NCI-H1436 treated with DMSO at 0.1 percent for 48 hours (cell line): ENCODE measurements at places on chromosomes 2 and 18.

DNA sequence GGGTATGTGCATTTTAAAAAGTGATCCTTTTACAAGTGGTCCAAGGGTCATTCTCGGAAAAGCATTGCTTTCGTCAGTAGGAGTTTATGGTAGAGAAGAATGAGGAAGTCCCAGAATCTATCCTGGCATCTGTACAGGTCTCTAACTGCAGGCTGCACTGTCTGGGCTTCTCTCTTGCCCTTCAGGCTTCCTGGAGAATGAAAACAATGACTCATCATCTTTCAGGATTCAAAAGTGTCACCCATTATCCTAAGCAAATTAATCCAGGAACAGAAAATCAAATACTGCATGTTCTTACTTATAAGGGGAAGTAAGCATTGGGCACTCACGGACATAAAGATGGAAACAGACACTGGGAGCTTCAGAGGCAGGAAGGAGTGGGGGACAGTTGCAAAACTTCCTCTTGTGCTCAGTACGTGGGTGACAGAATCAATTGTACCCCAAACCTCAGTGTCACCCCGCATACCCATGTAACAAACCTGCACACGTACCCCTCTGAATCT is 60.2 kb upstream of the TXNDC2 start:
- DNase-seq: no peak

- DNase-seq: no peak
These were observed 106.0 kb upstream of the TAF1B start for GRCh38 chr2:9737053-9737875.

DNA sequence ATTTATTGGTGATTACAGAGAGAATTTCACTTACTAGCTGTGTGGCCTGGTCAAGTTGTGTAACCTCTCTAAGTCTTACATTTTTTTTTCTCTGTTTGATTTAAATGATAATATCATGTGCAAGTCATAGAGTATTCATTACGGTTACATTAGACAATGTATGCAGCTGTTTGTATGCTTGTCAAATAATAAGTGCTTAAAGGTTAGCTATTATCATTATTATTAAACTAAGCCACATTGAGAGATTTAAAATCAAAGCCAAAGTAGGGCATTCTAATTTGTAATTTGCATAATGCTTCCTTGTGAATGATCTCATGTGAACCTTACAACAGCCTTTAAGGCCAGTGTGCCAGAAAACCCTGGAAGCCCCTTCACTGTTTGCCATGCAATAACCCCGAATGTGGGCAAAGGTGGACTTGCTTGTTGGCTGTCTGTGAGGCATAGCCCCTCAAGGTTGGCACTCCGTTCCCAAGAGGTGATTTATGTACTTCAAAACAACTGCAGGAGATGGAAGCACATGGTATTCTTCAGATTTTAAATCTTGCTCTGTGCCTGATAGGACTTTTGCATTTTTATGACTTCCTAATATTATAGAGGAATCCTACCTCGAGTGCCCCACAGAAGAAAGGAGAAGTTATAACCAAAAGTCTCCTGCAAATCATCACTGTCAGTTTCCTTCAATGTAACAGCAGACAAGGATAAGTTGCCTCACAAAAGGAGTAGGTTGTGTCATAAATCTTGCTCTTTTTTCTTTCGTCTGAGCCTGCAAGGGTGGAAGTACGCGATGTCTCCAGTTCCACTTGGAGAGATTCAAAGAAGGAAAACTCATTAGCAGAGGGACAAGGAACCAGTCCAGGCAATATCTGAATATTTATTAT is 272.0 kb downstream of the TGIF1 start:
- DNase-seq: no peak

DNA sequence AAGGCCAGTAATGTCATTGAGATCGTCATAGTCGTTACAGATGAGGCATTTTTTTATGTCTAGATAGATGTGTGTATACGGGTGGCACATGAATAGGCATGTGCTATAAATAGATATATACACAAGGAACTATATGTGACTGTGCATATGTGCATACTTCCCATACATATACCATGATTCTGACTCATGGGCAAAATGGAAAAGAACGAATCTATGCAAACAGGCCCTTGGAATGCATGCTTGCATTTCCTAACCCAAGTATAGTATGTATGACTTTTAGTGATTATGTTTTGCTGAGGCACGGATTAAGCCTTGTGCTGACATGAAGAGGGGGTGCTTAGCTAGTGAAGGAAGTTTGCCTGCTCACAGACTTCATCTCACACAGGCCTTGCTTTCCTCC is 111.7 kb downstream of the BCL11A start:
- DNase-seq: no peak

DNA sequence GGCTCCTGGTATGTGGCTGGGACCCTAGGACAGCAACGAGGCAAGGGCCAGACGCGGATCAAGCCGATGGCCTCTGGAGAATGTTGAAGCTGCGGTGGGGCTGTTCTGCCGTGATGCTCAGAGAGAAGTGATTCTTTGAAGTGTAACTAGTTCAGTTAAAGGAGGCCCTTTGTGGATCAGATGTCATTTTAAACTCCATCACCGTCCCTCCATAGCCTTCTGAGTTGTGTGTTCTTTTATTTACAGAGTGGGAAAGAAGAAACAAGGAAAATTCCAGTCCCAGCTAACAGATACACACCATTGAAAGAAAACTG is 403 bp downstream of the PNO1 start:
- no peak for DNase-seq

DNA sequence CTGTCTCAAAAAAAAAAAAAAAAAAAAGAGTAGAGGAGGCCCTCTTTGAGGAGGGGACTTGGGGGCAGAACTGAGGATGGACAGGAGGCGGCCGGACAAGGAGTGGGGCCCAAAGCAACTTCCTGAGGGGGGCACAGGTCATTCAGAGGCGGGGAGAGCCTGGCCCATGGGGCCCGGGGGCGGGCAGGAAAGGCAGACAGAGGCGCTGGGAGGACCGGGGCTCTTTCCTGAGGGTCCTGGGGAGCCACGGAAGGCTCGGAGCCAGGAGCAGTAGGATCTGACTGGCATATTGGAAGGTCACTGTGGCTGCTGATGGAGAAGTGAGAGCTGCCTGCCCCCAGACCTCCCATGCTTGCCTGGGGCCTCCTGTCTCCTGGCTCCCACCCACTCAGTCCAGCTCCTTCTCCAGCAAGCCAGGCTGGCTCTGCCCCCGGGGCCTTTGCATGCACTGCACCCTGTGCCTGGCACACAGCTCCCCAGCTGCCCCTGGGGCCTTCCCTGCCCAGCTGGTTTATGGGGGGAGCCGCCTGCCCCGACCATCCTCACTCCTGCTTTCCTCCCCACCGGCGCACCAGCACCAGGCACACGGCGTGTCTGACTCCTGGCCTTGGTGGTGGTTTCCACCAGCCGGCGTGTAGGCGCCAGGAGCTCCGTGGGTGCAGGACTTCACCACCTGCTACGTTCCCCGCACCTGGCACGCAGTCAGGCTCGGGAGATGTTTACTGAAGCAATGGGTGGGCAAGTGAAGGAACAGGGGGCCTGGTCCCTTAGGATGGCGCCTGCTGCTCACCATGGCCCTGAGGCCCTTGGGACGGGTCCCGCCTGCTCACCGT is 5.6 kb downstream of the ESPNL start:
- DNase-seq: no peak

DNA sequence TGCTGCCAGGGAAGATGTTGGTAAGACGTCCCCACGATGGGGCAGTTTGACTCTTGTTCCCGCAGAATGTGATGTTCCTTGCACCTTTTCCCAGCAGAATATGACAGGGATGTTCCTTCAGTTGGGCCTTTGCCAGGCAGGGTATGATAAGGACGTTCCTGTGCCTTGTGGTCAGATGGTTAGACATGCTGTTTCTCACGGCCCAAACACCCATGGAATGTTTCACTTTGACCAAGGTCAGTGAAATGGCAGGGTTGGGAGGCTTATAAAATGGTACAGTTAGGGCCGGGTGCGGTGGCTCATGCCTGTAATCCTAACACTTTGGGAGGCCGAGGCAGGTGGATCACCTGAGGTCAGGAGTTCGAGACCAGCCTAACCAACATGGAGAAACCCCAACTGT is 40.3 kb upstream of the YPEL5 start:
- no peak for DNase-seq

DNA sequence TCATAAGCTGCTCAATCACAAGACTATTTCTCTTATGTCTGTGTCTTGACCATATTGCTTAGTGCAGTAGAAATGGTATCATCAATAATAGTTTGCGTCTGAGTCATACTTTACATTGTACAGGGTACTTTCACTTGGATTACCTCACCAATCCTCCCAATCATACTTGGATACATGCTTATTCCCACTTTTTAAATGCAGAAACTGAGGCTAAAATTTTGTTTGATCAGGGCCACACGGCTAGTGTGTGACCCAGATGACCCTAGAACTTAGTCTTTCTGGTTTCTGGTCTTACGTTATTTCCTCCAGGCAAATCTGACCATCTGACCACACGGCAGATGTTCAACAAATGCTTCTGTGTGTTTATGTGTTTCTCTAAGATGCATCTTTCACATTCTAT is 23.8 kb upstream of the CCL20 start:
- no peak for DNase-seq

DNA sequence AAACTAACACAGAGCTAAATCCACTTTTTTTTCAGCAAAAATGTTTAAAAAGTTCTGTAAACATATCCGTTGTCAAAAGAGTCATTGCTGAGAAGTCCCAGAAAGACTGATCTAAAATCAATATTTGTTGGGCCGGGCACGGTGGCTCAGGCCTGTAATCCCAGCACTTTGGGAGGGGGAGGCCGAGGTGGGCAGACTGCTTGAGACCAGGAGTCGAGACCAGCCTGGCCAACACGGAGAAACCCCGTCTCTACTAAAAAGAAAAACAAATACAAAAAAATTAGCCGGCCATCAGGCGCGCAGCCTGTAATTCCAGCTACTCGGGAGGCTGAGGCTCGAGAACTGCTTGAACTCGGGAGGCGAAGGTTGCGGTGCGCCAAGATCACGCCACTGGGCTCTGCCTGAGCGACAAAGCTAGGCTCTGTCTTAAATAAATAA is 1.4 kb downstream of the OLA1 start:
- no peak for DNase-seq

GRCh38 chr18:22052405-22053105 is 116.8 kb upstream of the GATA6 start:
- no peak for DNase-seq

GRCh38 chr18:6009756-6010155 is 114.4 kb upstream of the TMEM200C start:
- no peak for DNase-seq

GRCh38 chr2:229731916-229732315 is 17.6 kb upstream of the DNER start:
- DNase-seq: no peak

- DNase-seq: no peak
These were observed 450.0 kb upstream of the SLC14A2 start for GRCh38 chr18:45165176-45165713.

- no peak for DNase-seq
These were observed 247.1 kb downstream of the BCL11A start for GRCh38 chr2:60306267-60306861.

DNA sequence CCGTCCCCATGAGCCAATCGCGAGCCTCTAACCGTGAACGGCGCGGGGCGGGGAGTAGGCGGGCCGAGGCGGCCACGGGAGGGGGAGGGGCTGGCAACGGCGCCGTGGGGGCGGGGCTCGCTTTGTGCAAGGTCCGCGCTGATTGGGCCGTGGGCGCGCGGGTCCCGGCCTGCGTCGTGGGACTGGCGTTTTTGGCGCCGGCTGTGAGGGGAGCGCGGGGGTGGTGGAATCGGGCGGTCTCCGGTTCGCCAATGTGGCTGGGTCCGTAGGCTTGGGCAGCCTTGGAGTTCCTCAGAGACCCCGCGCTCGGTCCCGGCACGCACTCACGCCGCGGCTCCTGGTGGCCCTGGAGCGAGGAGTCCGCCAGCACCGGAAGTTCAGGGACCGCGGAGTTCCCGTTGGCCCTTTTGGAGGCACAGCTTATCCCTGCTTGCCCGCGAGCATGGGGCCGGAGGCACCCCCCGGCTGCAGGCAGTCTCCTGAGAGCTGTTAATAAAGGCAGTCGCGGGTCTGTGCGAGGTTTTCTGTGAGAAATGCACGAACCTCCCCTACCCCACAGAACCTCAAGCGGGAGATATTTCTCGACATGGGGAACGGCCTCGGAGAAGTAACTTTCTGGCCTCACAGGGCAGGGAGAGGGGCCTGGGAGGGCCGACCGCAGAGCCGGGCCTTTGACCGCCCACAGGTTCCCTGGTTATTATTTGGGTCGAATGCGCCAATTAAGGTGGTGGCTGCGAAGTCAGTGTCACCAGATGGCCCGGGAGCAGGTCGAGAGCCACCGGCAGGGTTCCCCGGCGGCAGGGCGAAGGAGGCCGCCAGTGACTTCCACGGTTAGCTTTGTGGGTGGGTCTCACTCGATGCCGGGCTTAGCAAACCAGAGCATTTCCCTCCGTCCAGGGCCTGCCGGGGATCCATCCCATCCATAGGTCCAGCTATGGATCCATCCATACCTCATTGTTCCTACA is 574 bp upstream of the NCL start:
- DNase-seq: peak; percentile 76

- DNase-seq: no peak
These were observed 368 bp downstream of the TMEFF2 start for GRCh38 chr2:192194265-192194865.

- no peak for DNase-seq
These were observed 14.8 kb downstream of the MBD2 start for GRCh38 chr18:54209471-54210180.

DNA sequence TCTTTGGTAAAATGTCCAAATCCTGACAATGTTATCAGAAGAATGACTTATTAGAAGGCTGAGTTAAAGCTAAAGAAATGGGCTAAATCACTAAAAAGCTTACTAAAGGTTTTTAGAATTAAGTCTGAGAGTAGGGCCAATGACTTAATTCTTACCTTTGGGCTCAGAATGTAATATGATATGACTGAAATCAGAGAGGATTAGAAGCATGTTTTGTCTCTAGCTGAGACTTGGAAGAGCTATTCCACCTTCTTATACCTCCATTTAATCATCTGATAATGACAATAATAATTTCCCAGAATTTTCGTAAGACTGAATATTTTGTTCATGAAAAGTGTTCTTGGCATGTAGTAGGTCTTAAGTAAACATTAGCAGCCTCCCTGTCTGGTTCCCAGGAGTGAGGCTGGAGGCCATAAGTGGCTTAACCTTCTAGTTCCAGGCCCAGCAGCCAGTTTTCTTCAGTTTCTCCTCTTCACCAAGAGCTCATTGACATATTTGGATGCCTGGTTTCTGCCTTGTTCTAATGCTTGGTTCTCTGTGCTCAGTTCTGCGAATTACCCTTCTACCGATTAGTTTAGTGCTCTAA is 25.5 kb upstream of the E2F6 start:
- DNase-seq: no peak
